T follicular helper cell (primary cell): ENCODE measurements at places on chromosomes 3 and 15.

- no peak for DNase-seq
Measured at GRCh38 chr15:65406424-65407000, 16.2 kb downstream of the IGDCC4 start.

DNA sequence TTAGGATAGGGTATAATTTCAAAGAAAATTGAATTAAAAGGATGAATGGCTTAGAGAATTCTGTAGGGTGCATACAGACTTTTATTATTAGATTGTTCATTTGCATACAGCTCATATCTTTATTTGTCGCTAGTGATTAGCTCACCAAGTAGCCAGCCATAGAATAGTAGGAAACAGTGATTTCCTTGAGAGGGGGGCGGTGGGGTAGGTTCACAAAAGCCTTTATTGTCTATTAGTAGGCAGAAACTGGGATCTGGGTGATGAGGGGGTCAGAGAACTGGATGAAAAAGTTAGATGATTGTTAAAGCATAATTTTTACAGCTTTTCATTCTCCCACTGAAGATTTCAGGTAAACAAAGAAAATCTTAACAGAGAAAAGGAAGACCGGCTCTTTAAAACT lies 77.6 kb upstream of the RAP2B start:
- DNase-seq, result no peak

DNA sequence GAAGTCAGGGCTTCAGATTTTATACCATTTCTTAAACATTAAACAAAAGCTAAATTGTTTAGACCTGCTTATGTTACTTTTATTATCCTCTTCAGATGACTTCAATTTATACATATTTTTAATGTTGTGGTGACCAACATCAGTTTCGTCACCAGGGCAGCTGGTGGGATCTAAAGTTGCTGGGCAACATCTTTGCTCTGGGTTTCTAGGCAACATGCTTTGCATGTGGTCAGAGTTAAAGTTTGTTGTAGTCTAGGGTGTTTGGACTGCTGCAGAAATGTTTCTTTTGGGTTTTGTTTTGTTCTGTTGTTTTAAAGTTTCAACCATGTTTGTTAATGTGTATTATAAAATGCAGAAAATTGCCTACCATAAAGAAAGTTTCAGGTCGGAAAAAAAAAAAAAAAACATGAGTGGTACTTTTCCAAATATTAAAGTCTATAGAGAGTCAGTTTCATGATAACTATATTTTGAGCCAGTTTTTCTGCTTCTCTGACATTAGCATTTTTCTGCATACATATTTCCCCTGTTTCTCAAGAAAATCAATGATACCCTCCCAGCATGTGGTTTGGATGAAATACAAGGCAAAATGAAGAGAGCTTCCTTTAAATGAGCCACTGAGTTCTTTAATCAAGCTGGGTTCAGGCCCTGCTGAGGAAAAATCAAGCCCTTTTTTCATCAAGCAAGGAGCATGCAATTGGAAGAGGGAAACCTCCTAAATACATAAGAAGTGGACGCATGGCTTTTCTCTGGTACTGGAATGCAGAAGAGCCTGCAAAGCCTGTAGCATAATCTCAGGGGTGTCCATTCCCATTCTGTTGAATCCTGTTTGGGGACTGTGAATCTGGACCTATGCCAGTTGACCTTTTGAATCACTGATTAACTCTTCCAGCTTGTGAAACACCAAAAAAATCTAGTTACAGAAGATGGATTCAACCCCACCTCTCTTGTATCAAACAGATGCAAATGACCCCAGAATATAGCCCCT lies 35.0 kb upstream of the VGLL3 start:
- no peak for DNase-seq

DNA sequence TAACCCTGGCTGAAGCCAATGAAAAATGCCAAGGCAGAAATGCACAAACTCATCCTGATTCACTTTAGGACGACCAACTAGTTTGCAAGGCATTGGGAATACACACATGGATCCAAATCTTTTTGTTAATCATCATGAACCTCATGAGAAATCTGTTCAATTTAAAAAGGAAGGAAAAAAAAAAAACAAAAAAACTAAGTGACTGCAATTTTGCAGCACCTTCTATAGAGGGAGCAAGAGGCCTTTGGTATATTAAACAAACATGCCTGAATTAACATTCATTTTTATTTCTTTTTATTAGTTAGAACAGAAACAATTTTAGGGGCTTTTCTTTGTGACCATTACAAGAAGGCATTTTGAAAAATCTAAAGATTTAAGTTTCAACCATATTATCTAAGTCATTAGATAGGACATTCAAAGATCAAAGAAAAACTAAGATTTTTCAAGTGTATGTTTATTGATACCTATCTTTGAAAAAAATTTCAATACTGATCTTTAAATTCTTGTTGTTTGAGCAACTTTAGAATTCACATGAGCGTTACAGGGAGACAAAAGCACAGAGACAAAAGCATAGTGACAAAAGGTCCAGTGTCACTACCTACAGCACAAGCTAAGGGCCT lies 182.4 kb downstream of the CBLB start:
- no peak for DNase-seq

GRCh38 chr3:78974181-78974790 lies 793.5 kb downstream of the ROBO1 start:
- no peak for DNase-seq

DNA sequence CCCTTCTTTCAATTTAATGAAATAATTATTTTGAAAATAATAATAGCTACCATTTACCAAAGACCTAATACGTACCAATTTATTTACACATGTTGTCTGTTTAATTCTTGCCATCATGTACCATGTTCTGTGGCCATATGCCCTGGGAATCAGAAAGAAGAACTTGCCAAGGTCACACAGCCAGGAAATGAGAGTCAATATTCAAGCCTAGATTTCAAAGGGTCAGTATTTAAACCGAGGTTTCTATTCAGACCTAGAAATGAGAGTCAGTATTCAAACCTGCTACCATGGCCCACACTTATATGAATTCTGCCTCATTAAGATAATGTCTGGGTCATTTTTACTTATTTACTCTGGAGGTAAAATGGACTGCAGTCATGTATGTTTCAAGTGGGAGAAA lies 103.6 kb upstream of the TBL1XR1 start:
- DNase-seq, result no peak

DNA sequence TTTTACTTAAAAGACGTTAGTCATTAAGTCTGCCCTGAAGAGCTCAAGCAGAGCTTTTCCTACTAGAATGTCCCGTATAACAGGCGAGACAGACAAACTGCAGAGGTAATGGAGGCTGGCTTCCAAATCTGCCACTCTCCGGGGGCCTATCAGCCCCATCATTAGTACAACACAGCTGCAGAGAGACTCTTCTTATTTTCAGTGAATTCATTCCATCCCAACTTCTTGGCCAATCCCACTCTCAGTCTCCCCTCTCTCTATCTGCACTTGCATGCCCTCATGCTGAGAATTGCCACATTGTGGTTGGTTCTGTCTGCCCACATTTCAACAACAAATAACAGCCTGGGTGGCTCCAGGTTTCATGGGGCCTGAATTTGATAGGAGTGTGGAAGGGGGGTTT lies 412.7 kb downstream of the ERC2 start:
- DNase-seq, result no peak

GRCh38 chr3:110063178-110063577 lies 725.8 kb upstream of the DPPA4 start:
- DNase-seq, result no peak

DNA sequence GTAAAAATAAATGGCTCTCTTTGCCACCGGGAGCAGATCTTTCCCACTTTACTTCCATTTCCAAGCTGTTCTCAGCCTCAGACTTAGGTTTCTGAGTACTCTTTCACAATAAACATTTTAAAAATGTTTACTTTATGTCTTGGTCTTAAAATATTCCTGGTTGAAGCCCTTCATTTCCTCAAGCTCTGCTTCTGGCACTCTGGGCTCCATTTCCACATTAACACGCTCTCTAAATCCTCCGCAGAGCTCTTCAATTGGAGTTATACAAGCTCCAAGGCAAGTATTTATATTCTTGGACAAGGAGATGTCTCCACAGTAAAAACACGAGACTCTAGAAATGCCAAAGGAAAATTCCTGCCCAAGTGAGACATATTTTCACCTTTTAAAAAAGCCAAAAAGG lies 169.3 kb downstream of the GREM1 start:
- no peak for DNase-seq

GRCh38 chr3:142035308-142035922 lies 113.9 kb downstream of the TFDP2 start:
- DNase-seq, result no peak

GRCh38 chr3:111244760-111245159 lies 173.1 kb downstream of the NECTIN3 start:
- no peak for DNase-seq

GRCh38 chr15:74402873-74403587 lies 30.7 kb downstream of the SEMA7A start:
- no peak for DNase-seq

- no peak for DNase-seq
Measured at GRCh38 chr15:72197460-72198355, at the start of gene GRAMD2A. Gene GRAMD2A (minus strand): TSS chr15:72197787.

DNA sequence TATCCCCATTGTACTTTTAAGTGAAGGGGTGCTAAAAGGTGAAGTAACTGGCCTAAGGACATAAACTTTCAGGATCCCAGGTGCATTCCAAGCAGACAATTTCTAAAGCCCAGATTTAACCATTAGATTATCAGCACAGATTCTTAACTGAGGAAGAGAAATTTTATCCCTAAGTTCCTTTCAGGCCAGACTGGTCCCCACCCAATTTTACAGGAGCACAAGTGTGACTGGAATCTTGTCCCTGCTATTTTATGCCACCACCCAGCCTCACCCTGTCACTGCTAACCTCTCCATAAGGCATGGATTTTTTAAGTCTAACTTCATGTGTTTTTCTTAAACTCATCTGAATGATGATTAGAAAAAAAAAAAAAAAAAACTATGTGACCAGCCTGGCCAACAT lies 37.1 kb upstream of the ATP1B3 start:
- DNase-seq, result no peak

- DNase-seq, result no peak
Measured at GRCh38 chr3:116260491-116260890, 184.8 kb downstream of the LSAMP start.

GRCh38 chr15:56538901-56539545 lies 74.1 kb upstream of the MNS1 start:
- DNase-seq, result no peak

DNA sequence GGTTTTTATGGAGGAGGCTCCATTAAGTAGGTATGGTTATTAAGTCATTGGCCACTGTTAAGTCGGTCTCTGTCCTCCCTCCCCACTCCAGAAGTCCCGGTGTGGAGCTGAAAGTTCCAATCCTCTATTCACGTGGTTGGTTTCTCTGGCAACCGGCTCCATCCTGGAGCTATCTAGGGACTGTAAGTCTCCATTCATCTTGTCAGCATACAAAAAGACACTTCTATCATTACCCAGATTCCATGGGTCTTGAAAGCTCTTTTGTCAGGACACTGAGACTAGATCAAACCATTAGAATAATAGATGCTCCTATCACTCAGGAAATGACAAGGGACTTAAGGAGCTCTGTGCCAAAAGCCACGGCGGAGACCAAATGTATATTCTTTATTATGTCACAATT lies 110.3 kb downstream of the PIK3CB start:
- no peak for DNase-seq

DNA sequence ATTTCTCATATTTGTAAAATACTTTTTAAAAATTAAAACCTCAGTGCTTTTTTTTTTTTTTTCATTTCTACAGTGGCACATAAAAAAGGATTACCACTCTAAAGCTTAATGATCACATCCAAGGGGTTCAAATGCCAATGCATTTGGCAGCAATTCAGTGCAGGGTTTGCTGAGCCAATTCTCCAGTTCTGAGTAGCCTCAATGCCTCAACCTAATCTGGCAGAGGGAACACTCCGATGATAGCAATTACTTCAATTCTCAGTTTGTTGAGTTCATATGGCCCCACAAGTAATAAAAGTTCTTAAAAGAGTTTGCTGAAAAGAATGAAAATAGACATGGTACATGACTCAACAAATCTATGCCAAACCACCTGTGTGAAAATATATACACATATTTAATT lies 79.3 kb upstream of the RBMS3 start:
- DNase-seq, result no peak

DNA sequence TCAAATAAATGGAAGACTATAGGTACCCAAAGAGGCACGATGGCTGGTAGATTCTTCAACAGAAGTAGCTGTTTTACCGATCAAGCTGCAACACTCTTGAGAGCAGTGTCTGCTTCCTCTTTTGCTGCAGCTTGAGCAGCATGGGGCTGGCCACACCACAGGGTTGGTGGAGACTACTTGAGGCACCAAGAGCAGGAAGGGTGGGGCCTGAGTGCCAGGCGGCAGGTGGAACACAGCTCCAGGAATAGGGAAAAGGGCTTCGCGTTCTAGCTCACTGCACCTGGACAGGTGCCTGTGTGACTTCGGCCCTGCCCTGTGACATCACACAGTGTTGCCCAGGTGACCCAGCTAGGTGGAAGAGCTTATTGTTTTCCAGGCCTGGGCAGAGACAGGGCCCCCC lies at the start of gene CCDC33:
Gene CCDC33 (plus strand): TSS at position 365 of the 400 bp plus-strand sequence. CDS start 394 bp downstream, outside the sequence.
- DNase-seq, result no peak

- no peak for DNase-seq
Measured at GRCh38 chr3:12643010-12643380, 20.9 kb downstream of the RAF1 start.

GRCh38 chr3:168096210-168096652 lies 507 bp upstream of the GOLIM4 start:
- no peak for DNase-seq

DNA sequence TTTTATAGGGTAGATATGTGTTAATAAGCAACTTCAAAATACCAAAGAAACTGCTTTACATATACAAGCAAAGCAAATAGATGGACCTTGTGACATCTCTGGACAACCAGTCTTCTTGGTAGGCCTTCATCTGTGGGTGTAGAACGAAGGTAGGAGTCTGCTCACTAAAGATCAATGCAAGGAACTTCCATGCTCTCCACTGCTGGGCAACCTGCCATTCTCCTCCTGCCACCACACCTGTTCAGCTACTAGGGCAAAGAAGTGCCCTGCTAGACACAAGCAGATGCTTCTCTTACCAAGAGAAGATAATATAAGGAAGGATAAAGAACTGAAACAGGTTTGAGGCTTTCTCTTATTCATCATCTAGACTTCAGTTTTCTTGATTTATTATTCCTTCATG lies 12.6 kb downstream of the PPARG start:
- DNase-seq, result no peak

- DNase-seq, result no peak
Measured at GRCh38 chr3:73653877-73654276, 29.1 kb upstream of the PDZRN3 start.

- DNase-seq, result no peak
Measured at GRCh38 chr15:53522991-53523390, 236.5 kb downstream of the WDR72 start.

DNA sequence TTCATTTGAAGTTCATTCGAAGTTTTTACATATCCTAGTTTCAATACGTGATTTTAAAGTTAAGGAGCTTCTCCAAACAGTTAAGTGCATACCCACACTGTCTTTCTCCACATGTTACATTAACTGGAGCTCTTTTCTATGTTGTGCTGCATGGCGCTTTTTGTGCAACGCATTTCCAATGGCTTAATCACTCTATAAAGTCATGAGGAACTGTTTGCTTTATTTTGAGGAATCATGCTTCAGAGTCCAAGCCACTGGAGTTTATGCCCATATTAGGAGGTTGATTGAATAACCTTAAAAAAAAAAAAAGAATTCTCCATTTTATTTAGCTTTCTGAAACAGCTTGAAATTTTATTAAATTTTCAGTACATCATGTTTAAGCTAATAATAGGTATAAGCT lies 109.4 kb upstream of the MBNL1 start:
- no peak for DNase-seq

- no peak for DNase-seq
Measured at GRCh38 chr3:174333640-174334039, 525.5 kb upstream of the NAALADL2 start.
